ENCODE measurements at places on chromosomes 4 and X.

GRCh38 chr4:7516096-7516772 lies 81.5 kb upstream of the PSAPL1 start:
- DNase-seq: no peak

- DNase-seq: peak; percentile 69
These were observed 52.2 kb downstream of the SPATA18 start for GRCh38 chr4:52103319-52103718.

- no peak for DNase-seq
These were observed 221.1 kb downstream of the BMPR1B start for GRCh38 chr4:94978904-94979303.

GRCh38 chr4:1779588-1780382 lies 13.3 kb upstream of the FGFR3 start:
- no peak for DNase-seq

DNA sequence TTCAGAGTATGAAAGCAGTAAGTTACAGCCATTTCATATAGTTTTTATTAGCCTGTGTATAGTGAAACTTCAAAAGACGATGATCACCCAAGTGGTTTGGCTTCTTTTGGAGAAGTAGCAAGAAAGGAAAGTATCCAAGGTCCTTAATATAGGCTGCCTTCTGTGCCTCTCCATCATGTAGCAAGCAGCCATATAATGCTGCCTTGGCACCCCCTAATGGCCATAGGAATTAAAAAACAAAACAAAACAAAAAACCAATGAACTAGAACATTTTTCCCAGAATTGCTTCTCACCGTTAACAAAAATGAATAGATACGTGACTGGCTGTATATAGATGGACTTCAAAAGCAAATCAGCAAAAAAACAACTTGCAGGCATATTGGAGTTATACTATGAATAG lies 18.9 kb downstream of the LAMP2 start:
- peak; percentile 15 for DNase-seq

DNA sequence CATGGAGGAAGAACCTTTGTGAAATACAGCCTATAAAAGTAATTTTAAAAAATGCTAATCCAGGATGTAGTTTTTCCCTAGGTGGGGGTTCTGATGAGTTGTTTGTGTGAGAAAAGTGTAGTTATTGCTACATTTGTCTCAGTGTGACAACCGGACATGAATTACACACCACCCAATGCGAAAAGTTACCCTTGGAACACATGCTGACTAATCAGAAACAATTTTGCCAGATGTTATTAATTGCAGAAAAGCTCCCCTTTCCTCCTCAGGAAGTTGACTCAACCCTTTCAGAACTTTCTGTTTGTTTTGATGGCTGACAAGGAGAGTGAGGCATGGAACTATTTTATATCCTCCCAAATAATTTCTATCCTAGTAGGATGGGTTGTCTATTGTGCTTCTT lies 38.1 kb upstream of the EDA2R start:
- no peak for DNase-seq

GRCh38 chr4:17650406-17650805 lies 36.0 kb downstream of the MED28 start:
- DNase-seq: no peak

- no peak for DNase-seq
These were observed 16.8 kb downstream of the CD38 start for GRCh38 chr4:15794905-15795304.

GRCh38 chrX:72294497-72294896 lies 11.2 kb downstream of the CITED1 start:
- no peak for DNase-seq

GRCh38 chrX:38558686-38559085 lies 2.7 kb upstream of the TSPAN7 start:
- DNase-seq: no peak

DNA sequence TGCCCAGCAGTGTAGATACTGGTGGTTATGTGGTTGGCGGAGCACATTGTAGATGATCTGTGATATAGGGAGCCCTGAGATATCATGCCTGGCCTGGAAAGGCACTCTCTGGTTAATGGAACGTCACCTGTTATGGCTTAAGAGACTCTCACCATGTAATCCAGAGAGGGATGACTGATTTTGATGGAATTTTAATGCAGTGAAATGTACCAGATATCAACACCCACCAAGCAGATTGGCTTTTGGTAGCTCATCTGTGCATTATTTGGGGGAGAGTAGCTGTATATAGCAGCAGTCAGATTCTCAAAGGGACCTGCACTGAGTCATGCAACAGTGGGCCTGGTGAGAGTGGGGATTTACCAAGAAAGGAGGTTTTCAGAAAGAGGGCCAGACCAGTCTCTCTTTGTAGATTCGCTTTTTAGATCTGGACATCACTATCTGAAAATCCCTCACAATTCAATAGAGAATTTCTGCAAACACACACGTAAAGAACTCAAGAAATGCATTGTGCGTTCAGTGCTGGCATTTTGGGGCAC lies 17.3 kb downstream of the TSC22D3 start:
- no peak for DNase-seq

GRCh38 chrX:65821721-65822496 lies 154.5 kb downstream of the MSN start:
- peak; percentile 50 for DNase-seq

- no peak for DNase-seq
These were observed 47.7 kb upstream of the FAT4 start for GRCh38 chr4:125266901-125267604.

DNA sequence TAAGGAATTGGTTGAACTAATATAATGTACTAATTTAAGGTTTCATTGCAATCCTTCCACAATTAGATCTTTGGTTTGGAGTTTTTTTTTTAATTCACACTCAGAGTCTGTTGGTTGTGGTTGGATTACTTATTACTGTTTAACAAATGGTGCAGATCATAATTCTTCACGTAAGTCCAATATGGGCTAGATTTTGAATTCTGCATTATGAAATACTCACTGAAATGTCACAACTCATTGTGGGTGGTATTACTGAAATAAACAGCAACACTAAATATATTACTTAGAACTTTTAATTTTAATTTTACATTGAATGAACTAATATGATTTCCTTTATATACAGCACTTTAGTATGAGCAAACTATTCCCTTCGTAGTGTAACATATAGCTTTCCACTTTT lies 94.2 kb upstream of the MYOZ2 start:
- no peak for DNase-seq

DNA sequence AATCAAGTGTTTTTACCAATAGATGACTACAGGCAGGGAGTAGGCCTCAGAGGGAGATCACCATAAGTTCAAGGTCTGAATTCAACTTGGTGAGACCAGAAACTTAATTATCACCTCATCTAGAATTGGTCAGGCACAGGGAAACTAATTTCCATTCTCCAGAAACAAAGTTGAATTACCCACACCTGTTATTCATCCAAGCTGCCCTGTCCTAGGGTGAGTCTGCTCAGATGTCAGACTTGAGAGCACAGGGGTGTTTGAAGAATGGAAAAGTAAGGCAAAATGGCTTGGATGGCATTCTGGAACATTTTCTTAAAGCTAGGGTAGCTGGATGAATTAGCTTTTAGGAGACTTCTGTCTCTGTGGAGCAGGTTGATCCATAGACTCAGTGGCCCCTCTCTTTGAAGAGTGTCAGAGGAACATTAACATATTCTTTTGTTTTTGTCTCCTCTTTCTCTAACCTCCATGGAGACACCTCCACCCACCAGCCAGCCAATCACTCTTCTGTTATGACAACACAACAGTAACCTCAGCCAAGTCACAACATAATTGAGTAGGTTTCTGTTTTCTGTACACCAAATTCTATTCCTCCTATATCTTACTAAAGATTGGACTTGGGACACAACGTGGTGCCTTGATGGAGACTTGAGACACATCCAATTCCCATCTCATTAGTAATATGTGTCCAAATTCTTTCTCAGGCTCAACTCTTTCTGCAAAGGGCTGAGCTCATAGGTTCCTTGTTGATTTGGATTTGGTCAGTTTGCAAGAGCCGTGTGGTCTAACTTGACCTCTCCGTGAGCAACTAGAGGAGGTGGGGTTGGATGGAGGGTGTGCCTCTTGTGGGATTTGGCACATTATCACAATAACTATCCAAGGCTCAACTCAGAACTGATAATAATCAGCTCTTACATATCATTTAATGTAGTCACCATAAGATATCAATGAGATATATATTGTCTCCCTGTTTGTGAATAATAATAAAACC lies 45.1 kb downstream of the VSIG4 start:
- DNase-seq: no peak

DNA sequence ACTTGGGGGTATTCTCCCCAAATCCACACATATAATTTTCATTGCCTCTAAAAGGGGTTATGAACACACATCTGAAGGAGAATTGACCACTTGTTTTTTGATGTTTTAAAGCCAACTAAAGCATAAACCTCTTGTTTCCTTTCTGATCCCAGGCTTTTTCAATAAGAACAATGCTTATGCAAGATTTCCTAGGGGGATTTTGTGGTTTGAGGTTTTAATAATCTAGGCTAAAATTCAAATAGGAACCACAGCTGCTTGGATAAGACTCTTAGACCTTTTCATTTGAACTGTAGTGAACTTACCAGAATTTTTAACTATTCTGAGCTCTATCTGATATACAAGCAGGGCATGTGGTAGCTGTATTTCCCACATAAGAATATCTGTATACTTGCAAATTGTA lies 651.1 kb downstream of the ANKRD50 start:
- no peak for DNase-seq

- DNase-seq: no peak
These were observed 2.6 kb upstream of the VSIG4 start for GRCh38 chrX:66042307-66043077.

- peak; percentile 53 for DNase-seq
These were observed 64.6 kb upstream of the TRPC5 start for GRCh38 chrX:112147206-112147605.

DNA sequence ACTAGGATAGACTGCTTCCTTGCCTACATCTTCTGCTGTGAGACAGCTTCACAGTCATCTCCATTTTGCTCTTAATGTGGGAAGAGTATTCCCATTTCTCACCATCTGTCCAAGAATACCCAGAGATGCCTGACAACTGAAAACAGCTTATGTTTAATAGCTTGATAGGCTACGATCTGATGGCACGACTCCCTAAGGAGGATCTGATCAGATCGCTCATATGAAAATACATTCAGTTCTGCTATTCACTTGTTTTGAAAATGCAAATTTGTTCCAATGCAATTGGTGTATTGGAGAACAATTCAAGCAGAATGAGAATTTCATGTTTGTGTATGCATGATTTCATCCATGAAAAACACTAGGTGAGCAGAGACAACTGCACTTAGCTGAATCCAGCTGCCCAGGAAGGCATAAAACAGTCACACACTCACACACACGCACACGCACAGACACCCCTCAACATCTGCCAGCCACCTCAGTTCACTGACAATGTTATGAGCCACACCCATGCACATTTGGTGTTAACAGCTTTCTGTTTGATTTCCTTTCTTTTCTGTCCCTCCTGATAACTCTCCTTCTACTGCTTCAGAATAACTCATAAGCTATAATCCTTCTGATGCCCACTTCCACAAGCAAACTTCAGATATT lies 29.6 kb downstream of the TRIML1 start:
- DNase-seq: no peak

Measured in GM23338 (cell line).